ENCODE measurements at places on chromosomes 6 and 20.

DNA sequence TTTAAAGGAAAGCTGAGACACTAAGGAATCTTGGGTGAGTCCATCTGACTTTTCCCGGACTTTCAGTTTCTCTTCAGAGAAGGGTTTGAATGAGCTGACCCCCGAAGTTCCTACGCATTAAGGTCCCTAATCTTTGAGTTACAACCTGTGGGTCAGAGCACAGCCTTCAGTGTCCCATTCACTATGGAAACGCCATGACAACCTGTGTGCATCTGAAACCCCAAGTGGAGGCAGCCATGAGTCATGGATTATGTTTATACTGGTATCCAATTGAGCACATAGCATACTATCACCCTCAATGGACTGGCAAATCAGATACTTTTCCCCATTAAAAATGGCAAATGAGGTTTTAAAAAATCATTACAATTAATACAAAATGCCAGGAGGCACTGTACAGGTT, 11.4 kb downstream of the MYLK4 start:
- no peak for DNase-seq

DNA sequence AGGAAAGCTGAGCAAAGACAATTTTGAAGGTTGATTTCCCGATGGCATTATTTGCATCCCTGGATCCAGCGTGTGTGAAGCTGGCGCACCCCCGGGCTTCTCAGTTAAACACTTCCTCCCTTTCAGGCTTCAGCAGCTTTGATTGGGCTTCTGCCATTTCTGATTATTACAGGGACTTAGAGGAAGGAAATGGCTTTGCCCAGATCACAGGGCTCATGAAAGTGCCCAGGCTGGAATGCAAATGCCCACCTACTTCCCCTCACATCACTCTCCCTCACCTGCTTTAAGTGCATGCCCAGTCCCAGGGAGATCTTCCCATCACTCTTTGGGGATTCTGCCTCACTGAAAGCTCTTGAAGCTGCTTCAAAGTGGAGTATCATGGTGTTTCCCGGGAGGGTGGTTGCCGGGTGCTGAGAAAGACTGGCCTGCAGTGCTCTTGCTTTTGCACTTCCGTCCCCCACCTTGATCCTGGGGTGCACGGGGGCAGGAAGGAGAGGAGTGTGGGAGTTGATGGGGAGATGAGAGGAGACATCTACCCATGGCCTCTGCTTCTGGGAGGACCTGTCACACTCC, 28.3 kb downstream of the PHACTR3 start:
- no peak for DNase-seq

- DNase-seq = no peak
These were observed 23.9 kb upstream of the MICB start for GRCh38 chr6:31473780-31474761.

- no peak for DNase-seq
These were observed 142.6 kb upstream of the HMGN3 start for GRCh38 chr6:79377047-79377446.

GRCh38 chr6:31453259-31453658, 44.7 kb upstream of the MICB start:
- no peak for DNase-seq

GRCh38 chr6:45075246-45075645, 252.9 kb upstream of the RUNX2 start:
- DNase-seq = no peak

- no peak for DNase-seq
These were observed 11.1 kb downstream of the BAK1 start for GRCh38 chr6:33568826-33569570.
